HEK293T (cell line): ENCODE measurements at places on chromosomes 7 and 10.

GRCh38 chr10:45470098-45471012 lies 96.3 kb downstream of the ALOX5 start:
- DNase-seq = no peak

GRCh38 chr7:112214883-112215282 lies 8.4 kb downstream of the ZNF277 start:
- no peak for DNase-seq

DNA sequence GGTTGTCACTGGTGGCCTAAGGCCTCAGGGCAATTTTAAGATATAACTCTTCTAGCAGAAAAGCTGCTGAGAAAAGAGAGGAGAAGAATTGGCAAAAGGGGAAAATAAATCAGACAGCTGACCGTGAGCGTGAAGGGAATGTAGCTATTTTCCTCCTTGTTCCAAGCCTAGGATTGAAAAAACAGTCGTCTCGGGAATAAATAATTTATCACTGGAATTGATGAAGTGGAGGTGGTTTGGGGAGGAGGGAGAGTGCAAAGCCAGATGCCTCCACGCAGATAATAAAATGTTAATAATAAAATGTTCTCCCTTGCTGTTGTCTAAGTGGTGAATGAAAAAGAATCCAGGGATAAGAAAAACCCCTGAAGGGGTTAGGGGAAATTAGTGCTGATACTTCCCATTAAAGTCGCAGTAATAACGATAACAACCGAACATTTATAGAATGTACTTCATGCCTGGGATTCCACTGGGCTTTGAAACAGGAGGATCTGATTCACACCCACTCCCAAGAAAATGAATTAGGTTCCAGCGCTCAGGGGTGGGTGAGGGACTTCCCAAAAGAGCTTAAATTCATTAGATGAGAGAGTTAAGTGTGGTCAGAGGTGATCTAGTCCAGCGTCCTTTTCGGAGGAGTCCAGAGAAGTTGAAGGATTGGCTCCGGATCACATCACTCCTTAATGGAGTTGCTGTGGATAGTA lies 27.3 kb downstream of the BAMBI start:
- no peak for DNase-seq

DNA sequence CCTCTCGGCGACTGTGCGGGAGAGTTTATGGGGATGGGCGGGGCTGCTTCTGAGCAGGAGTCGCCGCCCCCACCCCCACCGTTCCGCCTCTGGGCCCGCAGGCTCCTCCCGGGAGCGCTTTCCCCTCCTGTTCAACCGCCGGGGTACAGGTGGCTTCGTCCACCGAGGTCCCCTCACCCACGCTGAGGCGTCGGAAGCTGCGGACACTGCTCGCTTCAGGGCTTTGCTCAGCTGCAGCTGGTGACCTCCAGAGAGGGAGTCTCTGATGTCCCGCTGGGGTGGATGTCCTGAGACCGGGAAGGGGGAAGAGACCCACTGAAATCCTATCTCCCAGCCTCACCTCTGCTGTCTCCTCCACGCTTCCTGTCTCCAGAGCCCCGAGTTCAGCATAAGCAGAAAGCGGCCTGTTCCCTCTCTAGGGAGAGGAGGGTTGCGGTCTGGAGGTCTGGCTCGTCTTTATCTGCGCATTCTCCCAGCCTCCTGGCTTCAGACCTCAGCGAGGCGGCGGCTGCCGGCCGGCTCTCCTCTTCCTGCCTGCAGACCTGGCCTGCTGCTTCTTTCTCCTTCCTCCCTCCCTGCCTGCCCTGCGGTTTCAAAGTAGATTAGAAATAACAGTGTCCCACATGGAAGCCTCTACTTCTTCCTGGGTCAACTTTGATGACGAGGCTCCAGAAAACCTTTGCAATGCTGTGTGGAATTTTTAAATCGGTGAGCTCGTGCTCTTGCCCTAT lies 1.8 kb downstream of the CYP2E1 start:
- no peak for DNase-seq

GRCh38 chr7:17696422-17696821 lies 243.9 kb downstream of the SNX13 start:
- no peak for DNase-seq

GRCh38 chr7:143258831-143259230 lies 4.4 kb upstream of the GSTK1 start:
- DNase-seq = no peak

DNA sequence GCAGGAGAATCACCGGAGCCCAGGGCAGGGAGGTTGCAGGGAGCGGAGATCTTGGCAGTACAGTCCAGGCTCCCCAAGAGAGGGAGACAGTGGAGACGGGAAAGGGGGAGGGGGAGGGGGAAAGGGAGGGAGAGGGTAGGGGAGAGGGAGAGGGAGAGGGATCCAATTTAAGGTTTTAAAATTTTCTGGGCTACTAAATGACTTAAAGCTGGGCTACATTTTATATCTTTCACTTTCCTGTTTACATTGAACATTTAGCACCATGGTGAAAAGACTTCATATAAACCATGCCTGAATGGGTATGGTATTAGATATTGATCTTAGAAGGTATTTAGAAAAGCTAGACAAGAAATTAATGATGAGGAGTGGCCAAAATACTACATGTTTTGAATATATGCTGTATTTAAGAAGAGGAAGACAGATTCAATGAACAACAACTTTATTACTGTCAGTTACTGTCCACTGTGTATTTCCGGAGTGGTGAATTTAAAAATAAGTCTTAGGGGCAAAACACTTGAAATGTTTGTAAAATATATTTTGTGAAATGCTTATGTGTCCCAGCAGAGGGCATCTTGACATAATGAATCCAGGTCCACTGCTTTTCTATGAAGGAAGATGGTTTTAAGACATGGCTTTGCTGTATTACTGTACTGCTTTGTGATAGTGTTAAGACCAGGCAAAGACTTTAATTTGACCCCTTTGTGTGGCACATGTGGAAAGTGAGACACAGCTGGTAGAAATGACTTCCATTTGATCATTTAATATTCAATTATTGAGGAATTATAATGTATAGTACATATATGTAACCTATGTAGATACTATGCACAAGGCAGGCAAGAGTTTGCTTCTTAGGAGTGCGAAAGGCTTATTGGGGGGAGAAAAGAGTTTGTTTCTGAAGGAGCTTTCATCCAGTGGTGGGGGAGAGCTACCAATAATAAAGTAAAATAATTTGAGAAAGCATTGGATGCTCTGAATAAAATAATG lies 52.8 kb downstream of the NRF1 start:
- DNase-seq = peak; percentile 35

DNA sequence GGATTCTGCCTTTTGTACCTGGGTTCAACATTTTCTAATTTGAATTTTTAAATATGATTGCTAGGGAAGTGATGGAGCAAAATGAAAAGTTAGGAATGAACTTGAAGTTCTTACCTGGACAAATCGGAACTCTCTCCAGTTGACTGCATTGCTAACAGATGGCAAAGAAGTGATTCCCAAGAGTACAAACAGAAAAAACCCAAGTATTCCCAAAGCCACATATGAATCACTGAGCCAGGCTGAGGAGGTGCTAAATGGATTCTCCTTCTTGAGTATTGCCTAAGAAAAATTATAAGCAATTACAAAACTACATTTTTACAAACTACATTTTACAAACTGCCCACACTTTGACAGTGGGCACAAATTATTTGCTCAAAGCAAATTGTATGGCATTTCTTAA lies 25.9 kb downstream of the STEAP4 start:
- DNase-seq = no peak

- no peak for DNase-seq
Measured at GRCh38 chr7:132793474-132793873, 217.2 kb upstream of the PLXNA4 start.

DNA sequence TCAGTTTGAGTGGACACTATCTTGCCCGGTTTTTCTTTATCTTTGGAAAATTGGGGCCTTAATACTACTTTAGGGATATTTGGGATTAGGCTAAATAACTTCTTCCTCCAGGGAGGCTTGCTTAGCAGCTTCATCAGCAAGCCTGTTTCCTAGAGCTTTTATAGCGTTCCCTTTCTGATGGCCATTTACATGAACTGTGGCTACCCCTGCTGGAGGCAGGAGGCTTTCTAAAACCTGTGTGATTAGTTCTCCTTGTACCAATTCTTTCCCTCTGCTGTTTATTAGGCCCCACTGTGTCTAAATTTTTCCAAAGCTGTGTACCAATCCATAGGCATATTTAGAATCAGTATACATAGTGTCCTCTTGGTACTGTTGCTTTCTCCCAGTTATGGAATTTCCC lies 61.7 kb upstream of the CNTNAP2 start:
- DNase-seq = no peak

GRCh38 chr10:28120795-28121194 lies 121.9 kb upstream of the ODAD2 start:
- DNase-seq = no peak

- DNase-seq = no peak
Measured at GRCh38 chr7:30406664-30407425, 71.7 kb downstream of the NOD1 start.

DNA sequence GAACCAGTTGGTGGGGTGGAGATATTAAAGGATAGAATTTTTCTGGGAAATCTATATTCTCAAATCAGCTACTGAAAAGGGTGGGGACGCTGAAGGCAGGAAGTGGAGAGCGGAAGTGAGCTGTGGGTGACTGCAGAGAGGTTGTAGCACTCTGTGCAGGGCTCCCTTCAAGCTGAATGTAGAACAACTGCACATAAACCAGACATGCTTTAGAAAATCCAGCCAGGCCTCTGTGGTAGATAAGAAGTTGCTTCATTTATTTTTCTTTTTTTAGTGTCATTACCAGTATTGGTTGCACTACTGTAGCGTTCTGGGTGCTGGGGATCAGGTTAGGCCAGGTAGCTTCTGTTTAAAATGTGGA lies 127.8 kb downstream of the CELF2 start:
- DNase-seq = no peak

DNA sequence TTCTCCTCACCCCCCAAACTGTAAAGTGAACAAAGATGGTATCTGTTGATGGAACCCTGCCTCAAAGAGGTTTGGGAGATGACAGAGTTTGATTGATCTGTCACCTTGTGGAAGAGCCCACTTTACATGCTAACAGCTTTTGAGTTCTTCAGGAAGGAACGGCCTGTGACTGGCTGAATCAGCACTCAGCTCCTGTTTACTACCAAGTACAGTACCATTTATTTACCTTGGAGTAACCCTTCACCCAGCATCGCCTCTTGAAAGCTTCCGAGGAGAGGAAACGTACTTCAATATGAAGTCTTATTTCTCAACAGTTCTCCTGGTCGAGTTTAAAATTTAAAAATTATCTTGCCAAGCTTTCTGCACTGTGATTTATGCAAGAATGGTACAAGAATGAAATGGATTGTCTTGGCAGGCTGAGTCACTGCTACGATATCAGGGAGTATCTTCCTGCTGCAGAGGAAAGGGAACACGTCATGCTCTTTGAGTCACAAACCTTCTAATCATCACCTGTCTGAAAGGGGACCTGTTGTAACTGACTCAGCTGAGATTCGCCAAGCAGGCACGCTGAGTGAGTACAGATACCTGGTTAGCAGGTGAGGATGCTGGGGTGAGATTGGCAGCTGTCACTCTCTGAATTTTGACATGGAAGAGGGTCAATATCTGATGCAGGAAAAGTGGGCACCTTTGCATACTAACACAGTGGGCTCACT lies 30.1 kb downstream of the KLF6 start:
- DNase-seq = no peak

- no peak for DNase-seq
Measured at GRCh38 chr10:29212597-29212996, 76.3 kb upstream of the LYZL1 start.

DNA sequence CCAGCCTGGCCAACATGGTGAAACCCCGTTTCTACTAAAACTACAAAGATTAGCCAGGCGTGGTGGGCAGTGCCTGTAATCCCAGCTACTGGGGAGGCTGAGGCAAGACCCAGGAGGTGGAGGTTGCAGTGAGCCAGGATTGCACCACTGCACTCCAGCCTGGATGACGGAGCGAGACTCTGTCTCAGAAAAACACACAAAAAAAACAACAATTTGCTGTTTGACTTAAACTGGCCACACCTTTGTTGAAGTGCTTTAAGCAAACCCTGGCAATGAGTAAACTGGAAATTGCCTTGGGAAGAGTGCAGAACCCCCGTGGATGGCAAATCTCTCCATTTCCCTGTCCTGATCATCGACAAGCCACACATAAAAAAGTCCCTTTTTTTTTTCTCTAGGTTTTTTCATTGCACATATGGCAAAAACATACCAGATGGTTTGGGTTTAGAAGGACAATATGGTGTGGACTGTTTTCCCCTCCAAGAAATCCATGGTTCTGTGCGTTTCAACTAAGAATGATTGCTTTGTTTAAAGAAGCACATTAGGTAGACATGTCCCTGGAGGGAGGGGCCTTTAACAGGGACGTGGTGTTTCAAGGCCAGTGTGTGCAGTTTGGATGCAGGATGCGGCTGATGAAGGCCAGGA lies 76.9 kb downstream of the NRP1 start:
- DNase-seq = no peak

DNA sequence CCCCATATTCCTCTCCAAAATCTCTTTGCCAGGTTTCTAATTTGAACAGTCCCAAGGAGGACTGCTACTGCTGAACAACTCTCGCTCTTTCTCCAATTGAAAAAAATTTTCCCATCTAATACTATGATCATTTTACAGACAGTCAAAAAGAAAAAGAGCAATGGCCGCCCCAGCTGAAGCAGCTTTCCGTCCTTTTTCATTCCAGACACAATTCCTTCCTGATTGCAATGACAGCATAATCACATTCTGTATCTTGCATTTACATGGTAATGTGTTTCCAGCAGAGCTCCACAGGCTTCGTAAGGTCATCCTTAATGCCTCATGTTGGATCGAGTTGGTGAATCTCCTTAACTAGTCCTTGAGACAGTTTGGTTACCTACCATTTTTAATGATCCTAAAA lies 45.0 kb upstream of the GSDME start:
- DNase-seq = no peak

DNA sequence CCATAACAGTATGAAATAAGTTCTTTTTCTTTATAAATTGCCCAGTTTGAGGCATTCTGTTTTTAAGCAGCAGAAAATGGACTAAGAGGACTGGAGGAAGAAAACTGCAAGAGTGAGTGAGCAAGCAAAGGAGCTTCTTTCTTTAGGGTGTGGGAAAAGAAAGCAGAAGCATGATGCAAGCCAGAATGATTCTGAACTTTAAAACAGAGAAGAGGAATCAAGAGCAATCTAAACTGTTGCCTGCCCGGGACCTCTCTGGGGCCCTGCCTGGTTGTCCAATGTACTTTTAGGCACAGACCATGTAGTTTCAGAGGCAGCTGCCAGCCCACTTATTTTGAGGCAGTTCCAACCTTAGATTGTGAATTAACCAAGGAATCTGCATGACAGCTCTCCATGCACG lies 186.3 kb downstream of the PLPP4 start:
- DNase-seq = no peak

DNA sequence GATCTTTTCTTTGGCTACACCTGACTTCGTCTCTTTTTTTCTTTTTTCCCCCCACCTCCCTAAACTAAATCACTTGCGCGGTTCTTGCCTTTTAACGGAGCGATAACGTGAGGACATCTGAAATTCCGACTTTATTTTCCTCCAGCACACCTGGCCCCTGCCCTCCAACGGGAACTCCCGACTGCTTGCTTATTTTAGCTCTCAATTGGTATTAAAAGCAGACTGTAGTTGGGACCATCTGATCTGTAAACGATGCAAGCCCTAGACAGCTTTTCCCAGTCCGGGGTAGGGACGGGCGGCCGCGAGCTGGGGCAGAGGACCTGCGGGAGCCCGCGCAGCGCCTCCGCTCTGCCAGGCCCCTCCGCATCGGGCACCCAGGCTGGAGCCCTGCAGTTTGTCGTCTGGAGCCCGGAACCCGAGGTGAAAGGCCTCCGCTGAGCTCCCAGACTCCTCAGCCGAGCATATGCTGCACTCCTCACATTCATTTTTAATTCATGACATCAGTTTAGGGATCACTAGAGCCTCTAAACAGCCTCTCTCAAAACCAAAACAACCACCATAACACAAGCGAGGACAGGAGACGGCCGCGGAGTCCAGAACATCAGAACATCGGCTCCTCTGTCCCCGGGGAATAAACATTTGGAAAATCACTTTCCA lies 10.0 kb upstream of the EMX2 start:
- DNase-seq = no peak
